ENCODE measurements at places on chromosomes 5 and 9. TPM values are rescaled to one million over a fixed set of nuclear protein-coding genes. Genes with fewer than 3 reads are reported as not detected.

Gene CDK7
- total RNA-seq = 60.4 TPM

Gene UCK1
- total RNA-seq = 31.3 TPM

Gene PRSS3
- total RNA-seq = 30.7 TPM

Gene ROPN1L
- 0.86 TPM for total RNA-seq

Gene F12
- total RNA-seq = 0.43 TPM

Gene ZFP2
- 1.8 TPM for total RNA-seq

Gene PTGER4
- total RNA-seq = not detected

Gene AQP3
- not detected for total RNA-seq

Gene RETREG1
- total RNA-seq = 0.22 TPM

Gene BTNL8
- not detected for total RNA-seq

Gene ZNF883
- total RNA-seq = 6.6 TPM

Gene SPATA31D4
- total RNA-seq = not detected

Gene SOX30
- total RNA-seq = not detected

All from GM23248 (cell line).